ENCODE measurements at places on chromosomes 1 and 21. TPM values are rescaled to one million over a fixed set of nuclear protein-coding genes. Genes with fewer than 3 reads are reported as not detected.

Gene LCE1A
- total RNA-seq = not detected

Gene LRRC38
- total RNA-seq = not detected

Gene EDARADD
- total RNA-seq = 0.12 TPM

Gene KRTAP10-10
- total RNA-seq = not detected

Gene NECTIN4
- total RNA-seq = 1.0 TPM

Gene CFAP107
- total RNA-seq = not detected

Gene CFAP45
- not detected for total RNA-seq

GRCh38 chr21:40176724-40177123 is 309.5 kb downstream of the PCP4 start:
- DNase-seq = no peak

DNA sequence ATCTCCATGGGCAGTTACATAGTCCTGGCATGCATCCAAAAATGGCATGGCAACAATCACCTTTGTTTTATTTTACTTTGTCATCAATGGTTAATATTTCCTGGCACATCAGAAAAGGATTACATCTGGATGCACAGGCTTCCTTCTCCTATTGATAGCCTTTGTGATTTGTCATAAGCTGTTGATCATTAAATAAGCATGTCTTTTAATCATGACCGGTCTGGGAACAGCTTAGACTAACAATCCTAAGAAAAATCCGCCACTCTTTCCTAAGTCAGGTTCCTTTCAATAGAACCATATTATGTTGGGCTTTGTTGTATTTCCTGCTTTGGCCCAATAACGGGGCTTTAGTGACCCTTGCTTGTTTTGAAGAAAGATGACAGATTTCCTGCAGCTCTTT is 330.6 kb downstream of the DUSP10 start:
- DNase-seq = no peak

DNA sequence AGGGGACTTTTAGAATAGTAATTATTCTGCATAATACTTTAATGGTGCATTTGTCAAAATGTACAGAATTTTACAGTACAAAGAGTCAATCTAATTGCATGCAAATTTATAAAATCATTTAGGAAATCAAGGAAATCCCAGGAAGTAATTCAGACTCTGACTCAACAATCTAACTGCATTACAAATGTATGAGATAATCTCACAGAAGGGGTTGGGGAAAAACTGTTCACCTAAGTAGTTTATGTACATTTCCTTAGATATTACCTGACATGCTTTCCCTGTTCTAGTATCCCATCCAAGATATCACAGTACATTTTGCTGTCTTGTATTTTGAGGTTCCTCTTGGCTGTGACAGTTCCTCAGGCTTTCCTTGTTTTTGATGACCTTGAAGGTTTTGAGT is 4.7 kb downstream of the CRB1 start:
- no peak for DNase-seq

GRCh38 chr1:17161137-17161740 is 42.0 kb upstream of the PADI2 start:
- no peak for DNase-seq

DNA sequence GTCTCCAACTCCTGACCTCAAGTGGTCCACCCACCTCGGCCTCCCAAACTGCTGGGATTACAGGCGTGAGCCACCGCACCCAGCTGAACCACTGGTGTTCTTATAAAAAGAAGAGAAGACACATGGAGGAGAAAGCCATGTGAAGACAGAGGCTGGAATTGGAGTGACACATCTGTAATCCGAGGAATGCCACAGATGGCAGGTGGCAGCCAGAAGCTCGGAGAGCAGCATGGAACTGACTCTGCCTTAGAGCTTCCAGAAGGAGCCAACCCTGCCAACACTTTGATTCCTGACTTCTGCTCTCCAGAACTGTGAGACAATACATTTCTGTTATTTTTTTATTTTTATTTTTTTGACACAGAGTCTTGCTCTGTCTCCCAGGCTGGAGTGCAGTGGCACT is 59.0 kb upstream of the ATP2B4 start:
- DNase-seq = no peak

GRCh38 chr1:238129677-238130076 is 239.0 kb upstream of the ZP4 start:
- no peak for DNase-seq

- DNase-seq = no peak
These were observed 15.0 kb upstream of the PTPN14 start for GRCh38 chr1:214566158-214567104.

GRCh38 chr1:229068270-229068987 is 202.5 kb upstream of the RAB4A start:
- DNase-seq = no peak

GRCh38 chr1:203796236-203796605 is 798 bp downstream of the ZBED6 start:
- DNase-seq = no peak
